Kidney tubule cell (primary cell): ENCODE measurements at places on chromosomes 16 and 17.

- no peak for DNase-seq
Measured at GRCh38 chr16:56042416-56042815, 148.9 kb upstream of the GNAO1 start.

- DNase-seq, result no peak
Measured at GRCh38 chr16:57026778-57027062, 37.4 kb downstream of the NLRC5 start.

- peak; percentile 28 for DNase-seq
Measured at GRCh38 chr16:11342021-11342855, 3.0 kb upstream of the RMI2 start.

GRCh38 chr17:67225316-67225715, 19.7 kb downstream of the HELZ start:
- no peak for DNase-seq

GRCh38 chr17:31067691-31068184, 27.0 kb upstream of the NF1 start:
- DNase-seq, result peak; percentile 71

DNA sequence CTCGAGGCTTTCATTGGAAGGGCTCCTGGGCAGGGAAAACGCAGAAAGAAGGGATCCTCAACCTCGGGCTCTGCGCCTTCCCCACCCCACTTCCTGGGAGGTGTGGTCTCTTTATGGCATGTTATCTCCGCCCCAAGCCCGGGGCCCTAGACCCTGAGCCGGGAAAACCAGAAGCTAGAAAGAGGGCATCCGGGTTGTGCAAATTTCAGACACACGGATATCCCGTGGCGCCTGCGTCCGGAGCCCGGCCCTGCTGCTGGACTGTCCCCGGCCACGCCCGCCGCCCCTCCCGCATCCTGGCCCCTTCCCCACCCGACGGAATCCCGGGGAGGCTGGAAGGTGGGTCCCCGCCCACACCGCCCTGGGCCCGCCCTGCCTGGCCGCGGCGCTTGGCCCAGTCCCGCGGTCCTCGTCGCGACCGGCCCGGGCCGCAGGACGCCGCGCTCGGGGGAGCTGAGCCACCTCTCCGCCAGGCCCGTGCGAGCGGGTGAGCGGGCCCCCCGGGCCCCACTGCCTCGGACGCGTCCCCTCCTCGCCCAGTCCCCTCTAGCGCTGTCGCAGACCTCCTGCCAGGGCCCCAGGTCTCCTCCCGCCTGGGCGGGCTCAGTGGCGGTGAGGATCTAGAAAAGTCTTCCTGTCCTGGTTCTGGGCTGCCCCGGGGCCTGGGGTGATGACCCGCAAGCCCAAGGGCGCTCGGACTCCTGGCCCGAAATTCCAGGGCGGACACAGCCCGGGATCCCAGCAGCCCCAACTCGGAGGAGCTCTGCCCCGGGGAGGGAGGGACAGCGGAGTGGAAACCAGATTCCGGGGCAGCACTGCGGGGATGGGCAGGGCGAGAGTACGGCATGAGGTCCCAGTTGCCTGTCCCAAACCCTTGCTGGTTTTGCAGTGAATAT, at the start of gene SLC16A5:
Gene SLC16A5 (plus strand): TSS at position 397 of the 896 bp plus-strand sequence. CDS start 5,683 bp downstream, outside the sequence.
- peak; percentile 95 for DNase-seq

DNA sequence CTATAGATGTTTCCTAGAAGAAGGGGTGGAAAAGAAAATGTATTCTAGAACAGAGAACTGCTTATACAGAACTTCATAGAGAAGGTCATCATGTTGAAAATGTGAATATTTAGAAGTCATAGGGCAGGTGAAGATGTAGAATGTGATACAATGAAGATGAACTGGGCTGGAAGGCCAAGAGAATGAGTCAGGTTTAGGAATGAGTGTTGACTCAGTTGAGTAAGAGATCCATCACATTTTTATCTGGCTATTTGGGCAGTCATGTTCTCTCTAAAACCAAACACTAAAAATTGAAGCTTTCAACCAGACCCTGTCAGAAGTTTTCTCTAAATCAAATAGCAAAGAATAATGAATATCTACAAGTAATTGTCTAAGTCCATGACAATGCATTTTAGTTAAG, 660.5 kb downstream of the KCNJ2 start:
- no peak for DNase-seq

- DNase-seq, result peak; percentile 98
Measured at GRCh38 chr16:81645266-81645694, 133.8 kb upstream of the PLCG2 start.

GRCh38 chr17:27494192-27495091, 38.2 kb downstream of the KSR1 start:
- DNase-seq, result peak; percentile 76

- DNase-seq, result peak; percentile 2
Measured at GRCh38 chr17:73595479-73595878, 48.8 kb downstream of the SDK2 start.

- DNase-seq, result no peak
Measured at GRCh38 chr17:43314611-43315011, 80.8 kb upstream of the RNU2-1 start.

DNA sequence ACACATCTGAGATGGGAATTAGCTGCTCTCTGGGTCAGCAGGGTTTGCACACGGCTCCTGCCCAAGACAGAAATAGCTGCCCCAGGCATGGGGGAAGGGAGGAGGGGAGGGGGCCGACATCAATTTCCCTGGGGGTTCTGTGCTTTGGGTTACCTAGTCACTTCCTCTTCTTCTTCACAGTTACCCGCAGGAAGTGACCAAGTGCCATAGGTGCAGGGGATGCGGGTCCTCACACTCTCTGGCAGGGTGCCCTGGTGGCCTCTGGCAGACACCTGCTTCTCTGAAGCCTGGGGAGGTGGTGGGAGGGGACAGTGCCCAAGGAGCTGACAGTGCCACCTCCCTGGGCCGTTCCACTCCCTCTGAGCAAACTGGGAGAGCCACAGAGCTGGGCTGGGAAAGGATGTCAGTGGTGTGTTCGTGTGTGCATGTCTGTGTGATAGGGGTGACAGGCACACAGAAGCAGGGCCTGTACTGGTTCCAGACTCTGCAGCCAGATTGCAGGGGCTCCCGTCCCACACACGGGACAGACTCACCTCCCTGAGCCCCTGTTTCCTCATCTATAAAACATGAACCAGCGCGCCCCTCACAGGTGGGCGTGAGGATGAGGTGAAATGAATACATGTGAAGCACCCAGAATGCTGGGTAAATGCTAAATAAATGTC, 18.2 kb downstream of the SCN4A start:
- DNase-seq, result no peak

GRCh38 chr17:55889271-55889670, 138.4 kb downstream of the PCTP start:
- no peak for DNase-seq

- DNase-seq, result peak; percentile 64
Measured at GRCh38 chr17:20266806-20267458, 200.4 kb downstream of the LGALS9B start.

- DNase-seq, result no peak
Measured at GRCh38 chr17:9956474-9957131, 51.5 kb upstream of the RCVRN start.

- no peak for DNase-seq
Measured at GRCh38 chr17:3772764-3773163, 28.2 kb downstream of the ITGAE start.

- peak; percentile 78 for DNase-seq
Measured at GRCh38 chr16:69566981-69567680, 1.4 kb downstream of the NFAT5 start.

DNA sequence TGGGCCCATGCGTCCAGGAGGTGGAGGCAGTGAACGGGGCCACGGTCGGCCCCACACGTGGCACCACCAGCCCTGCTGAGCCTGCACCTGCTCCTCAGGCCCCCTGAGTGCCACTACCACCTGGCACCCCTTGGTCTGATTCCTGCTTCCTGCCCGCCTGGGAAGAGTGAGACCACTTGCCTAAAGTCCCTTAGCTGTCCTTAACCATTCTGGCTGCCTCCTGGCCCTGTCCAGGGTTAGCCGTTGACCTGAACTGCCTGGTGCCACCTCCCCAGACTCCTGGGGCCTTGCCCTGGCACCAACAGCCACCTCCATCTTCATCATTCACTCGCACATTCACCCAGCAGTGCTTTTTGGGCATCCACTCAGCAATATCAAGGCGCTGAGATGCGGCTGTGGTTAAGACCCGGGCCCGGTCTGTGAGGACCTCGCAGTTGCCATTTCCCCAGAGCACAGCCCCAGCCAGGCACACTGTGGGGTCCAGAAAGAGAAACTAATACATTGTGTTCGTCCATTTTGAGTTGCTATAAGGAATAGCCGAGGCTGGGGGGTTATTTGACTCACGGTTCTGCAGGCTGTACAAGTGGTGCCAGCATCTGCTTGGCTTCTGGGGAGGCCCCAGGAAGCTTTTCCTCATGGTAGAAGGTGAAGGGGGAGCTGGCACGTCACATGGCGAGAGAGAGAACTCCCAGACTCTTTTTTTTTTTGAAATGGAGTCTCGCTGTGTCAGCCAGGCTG, 318.4 kb downstream of the SEC14L1 start:
- no peak for DNase-seq

DNA sequence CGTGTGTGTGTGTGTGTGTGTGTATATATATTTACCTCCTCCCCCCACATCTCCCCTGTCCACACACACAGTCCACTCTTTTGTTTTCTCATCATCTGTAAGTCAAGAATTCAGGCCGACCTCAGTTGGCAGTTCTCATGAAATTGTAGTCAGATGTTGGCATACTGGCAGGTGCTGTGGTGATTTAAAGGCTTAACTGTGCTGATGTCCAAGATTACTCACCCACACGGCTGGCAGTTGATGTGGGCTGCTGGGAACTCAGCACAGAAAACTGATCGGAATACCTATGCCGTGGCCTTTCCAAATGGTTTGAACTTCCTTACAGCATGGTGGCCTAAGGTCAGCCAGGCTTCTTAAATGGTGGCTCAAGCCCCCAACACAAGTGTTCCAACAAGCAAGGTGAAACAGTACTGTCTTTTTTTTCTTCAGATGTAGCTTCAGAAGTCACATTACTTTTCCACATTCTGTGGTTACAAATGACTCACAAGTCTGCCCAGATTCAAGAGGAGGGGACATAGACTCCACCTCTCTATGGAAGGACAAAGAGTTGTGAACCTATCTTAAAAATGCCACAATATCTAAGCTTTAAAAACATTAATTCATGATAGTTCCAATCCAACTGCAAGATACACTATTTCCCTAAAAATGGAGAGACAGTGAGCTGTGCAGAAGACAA, 198.5 kb upstream of the HS3ST4 start:
- no peak for DNase-seq

DNA sequence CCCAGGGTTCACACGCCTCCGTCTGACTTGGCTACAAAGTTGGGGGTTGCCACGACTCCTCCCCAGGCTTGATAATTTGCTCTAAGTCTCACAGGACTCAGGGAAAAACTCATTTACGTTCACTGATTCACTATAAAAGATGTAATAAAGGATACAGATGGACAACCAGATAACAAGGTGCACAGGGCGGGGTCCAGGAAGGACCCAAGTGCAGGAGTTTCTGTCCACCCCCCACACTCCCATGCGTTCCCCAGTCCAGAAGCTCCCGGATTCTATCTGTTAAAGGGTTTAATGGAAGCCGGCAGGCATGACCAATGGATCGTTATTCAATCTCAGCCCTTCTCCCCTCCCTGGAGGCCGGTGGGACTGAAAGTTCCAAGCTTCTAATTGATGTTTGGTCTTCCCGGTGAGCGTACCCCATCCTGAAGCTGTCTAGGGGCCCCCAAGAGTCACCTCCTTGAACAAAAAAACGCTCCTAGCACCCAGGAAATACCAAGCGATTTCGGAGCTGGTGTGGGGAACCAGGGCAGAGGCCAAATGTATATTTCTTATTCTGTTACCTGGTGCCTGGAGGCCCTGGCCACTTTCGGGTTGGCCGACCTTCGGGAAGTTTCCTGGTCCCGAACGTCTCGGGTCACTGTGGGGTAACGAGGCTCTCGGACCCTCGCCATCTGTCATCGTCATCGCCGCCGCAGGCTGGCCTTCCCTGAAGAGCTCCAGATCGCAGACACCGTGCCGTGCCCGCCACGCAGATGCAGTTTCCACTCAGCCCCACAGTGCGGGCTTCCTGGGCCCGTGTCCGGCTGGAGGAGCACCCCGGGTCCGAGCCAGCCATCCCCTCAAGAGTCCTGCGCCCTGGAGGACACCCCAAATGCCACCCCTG, 13.5 kb upstream of the METRNL start:
- DNase-seq, result no peak

DNA sequence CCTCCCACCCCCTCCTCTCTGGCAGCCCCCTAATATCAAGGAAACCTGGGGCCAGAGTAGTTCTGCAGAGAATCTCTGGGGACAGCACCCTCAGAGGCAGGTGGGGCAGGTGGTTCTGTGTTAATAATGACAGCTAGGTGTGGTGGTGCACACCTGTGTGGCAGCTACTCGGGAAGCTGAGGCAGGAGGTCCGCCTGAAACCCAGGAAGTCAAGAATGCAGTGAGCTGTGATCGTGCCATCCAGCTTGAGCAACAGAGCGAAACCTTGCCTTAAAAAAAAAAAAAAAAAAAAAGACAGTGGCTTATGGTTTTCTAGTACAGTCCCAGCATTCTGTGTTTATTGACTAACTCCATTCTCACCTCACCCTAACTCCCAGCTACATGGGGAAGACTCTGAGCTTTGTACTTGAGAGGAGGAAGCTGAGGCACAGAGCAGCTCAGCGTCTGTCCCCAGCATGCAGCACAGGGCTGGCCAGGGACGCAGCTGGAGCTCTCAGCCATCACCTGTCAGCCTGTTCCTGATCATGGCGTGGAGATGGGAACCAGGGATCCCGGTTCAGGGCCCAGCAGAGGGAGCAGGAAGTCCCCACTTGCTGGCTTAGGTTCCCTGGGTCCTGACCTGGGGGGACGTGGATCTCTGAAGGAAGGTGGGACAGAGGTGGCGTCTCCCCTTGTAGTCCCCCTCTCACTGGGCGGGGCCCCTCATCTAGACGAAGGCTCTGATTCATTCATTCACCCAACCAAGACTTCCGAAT, 6.1 kb downstream of the DBNDD1 start:
- DNase-seq, result peak; percentile 29

DNA sequence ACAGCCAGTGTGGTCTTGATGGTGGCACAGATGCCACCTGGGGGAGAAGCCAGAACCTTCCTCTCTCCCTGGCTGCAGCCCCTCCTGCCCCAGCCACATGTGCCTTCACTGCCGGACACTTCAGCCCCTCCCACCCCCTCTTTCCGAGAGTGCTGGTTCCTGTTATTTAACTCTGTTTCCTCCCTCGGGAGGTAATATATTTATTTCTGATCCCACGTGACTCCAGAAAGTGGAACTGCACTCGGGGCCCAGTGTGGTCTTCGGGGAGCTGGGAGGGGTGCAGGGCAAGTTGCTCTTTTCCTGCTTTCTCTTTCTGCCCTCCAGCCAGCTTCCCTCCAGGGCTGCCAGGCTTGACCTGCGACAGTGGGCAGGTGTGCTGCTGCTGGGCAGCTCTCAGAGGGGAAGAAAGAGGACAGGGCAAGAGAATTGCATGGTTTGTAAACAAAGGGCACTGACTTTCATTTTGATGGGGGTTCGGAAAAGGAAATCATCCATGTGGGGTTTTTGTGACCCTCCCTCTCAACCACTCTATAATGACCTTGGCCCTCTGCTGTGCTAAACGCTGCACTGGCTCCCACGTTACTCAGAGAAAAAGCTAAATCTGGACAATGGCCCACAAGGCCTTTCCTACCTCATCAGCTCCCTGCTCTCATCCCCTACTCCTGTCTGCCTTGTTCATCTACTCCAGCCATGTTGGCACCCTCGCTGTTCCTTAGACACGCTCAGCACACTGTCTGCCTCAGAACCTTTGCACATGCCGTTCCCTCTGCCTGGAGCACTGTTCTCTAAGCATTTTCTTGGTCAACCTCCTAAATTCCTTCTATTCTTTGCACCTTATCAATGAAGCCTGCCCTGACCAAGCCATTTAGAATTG, 8.2 kb upstream of the CIITA start:
- no peak for DNase-seq

- DNase-seq, result no peak
Measured at GRCh38 chr17:49334744-49335512, 27.1 kb downstream of the ZNF652 start.
